ENCODE measurements at places on chromosomes 4 and X.
A peak's percentile ranks its signal among the peaks of the same experiment; 100 is the strongest.

DNA sequence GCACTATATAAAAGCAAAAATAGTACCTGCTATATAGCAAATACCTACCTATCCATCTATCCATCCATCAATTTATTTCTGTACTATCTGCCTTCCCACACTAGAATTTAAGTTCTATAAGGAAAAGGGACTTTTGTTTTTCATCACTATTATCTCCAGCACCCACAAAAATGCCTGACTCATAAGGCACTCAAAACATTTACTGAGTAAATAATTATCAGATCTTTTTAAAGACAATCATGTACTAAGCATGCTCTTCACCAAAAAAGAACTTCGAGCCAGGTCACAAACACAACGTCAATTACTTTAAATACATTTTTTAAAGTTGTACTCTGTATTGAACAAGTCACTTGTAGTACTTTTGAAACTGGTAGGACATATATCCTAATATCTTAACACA lies 119.9 kb downstream of the FBXW7 start:
- no peak for DNase-seq

- DNase-seq = no peak
Observed at GRCh38 chr4:144899393-144899792, 198.6 kb downstream of the ANAPC10 start.

GRCh38 chr4:107736924-107737448 lies 17.0 kb upstream of the PAPSS1 start:
- DNase-seq = no peak

- DNase-seq = no peak
Observed at GRCh38 chr4:6379767-6380745, 92.4 kb downstream of the PPP2R2C start.

- DNase-seq = no peak
Observed at GRCh38 chrX:127877318-127877717, 174.9 kb downstream of the ACTRT1 start.

- no peak for DNase-seq
Observed at GRCh38 chr4:68366600-68366999, 16.7 kb upstream of the YTHDC1 start.

DNA sequence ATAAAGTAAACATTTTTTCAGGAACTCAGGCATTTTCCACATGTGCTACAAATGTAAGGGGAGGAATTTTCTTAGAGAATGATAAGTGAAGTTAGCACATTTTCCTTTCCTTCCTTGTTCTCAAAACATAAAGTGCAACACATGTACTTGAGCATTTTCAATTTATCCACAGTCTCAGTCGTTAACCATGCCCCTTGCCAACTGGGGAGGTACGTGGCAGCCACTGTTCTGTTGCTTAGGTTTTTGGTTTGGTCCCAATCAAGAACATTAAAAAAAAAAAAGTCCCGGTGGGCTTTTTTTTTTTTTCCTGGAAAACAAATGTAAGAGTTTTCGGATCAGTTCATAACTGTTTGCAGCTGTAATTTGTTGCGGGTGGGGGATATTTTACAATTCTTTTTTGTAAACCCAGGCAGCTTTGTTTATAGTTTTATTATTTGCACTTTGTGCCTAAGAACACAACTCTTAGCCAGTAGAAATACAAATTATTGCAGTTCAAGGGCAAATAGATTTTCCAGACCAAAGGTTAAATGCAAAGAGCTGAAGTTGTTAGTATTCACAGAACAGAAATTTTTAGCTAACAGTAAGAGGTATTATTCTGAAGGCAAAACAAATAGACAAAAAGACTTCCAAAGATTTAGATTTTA lies 112.1 kb upstream of the NAP1L5 start:
- DNase-seq = no peak

DNA sequence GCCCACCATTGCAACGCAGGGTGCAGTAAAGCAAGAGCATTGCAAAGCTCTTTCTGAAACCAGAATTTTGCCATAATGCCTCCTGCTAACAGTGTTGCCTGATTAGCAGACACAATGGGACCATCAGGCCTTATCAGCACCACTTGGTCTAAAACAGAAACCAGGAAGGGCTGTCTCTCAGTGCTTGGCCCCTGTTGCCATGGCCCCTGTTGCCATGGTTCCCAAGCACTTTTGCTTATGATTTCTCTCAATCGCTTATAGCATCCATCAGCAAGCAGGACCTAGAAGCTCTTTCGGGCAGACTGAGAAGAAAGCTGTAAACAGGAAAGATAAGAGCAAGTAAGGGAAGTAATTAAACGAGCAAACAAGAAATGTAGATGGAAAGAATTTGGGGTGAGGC lies 36.8 kb downstream of the RTL5 start:
- DNase-seq = no peak

DNA sequence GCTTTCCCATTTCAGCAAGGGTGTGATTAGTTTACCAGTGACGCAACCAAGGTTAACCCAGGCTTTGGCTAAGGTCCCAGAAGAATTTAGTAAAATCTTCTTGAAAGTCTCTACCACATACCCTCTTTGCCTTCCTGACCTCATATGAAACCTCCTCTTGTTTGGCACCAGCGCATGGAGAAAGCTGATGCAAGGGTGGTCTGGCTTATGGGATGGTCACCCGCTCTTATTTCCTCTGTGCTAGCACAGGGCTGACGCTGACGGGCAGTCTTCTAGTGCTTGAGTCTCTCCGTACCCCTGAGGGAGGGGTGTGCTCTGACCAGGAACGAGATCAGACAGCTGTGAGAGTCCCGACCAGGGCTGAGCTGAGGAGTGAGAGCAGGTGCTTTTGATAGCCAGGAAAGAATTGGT lies 137.6 kb downstream of the TENM3 start:
- DNase-seq = no peak

DNA sequence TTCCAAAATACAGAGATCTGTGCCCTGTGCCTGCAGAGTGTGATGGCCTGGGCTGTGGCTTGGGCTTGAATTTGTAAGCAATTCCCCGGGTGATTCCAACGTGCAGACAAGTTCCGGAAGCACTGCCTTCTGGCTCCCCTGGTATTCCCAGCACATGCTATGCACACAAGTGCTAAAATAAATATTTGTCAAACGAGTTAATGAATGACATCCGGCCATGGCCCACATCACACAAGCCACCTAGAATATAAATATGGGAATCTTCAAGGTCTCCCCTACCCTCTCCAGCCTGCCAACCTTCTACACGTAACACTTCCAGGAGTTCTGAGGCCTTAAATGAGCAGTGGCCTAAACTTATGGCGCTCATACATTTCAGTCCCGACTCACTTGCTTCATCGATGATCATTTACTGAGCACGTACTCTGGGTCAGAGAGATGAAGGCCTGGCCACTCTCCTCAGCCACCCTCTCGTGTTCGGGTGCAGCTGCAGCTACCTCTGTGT lies 21.3 kb downstream of the DCTD start:
- no peak for DNase-seq

DNA sequence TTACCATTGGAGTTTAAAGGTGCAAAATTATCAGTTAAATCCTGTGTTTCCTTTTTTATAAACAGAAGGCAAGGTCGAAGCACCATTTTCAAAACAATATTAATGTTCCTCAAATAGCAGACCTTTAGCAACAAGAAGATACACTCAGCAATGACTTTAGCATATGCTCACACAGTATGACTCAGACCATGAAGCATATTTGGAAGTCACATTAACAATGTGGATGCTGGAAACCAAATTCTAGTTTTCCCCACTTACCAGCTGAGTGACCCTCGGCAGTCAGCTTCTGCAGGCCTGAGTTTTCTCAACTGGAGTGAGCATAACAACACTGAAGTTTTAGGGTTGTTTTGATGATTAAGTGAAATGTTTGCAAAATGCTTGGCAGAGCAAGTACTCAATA lies 130.5 kb downstream of the ANK2 start:
- no peak for DNase-seq

DNA sequence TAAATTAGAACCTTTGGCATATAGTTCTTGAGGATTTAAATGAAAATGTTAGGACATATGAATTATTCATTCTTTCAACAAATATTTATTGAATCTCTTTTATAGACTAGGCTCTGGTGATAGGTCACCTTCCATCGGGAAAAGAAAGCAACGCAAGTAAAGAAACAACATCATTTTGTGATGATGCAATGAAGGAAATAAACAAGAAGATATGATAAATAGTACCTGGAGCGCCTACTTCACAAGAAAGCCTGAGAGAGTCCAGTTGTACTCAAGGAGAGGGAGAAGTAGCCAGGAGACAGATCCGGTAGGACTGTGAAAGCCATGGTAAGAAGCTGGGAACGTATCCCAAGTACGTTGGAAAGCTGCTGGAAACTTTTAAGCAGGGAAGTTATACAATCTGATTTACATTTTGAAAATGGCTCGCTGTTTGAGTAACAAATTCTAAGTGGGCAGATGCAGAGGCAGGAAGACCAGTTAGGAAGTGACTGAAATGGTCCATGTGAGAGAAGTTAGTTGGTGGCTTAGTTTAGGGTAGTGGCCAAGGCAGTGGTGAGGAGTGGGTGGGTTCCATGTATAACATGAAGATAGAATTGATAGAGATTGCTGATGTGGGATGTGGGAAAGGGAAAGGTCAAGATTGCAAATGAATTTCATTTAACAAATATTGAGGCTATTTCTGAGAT lies 17.7 kb upstream of the CPE start:
- no peak for DNase-seq

- no peak for DNase-seq
Observed at GRCh38 chr4:120065974-120066516, 603 bp downstream of the MAD2L1 start.

DNA sequence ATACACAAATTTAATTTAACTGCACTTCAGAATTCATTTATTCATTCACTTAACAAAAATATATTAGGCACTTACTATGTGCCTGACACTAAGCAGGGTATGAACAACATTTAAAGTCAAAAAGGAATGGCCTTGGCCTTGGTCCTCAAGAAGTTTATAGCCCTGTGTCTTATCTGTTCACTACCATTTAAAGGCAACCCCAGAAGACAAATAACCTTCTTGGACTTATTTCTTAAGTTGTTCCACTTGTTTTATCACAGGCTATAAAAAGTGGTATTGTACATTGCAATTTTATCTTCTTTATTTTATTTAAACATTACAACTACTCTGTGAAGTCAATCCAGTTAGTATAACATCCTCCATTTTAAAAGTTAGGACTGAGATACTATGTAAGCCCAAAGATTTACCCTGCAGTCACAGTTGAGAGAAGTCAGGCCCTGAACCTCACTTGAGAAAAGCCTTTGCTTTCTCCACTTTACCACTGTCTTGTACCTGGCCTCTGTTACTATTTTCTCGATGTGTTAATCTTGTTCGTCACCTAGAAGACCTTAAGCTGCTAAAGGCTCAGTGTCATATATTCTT lies 305.6 kb upstream of the DIPK2B start:
- no peak for DNase-seq

GRCh38 chr4:75630174-75630936 lies at the start of gene CDKL2:
Gene CDKL2 (minus strand): TSS chr4:75630528. CDS start chr4:75625988, 4,540 bp downstream.
- peak; percentile 8 for DNase-seq

GRCh38 chr4:183220236-183220635 lies 99.8 kb downstream of the CLDN22 start:
- no peak for DNase-seq

- no peak for DNase-seq
Observed at GRCh38 chrX:15758140-15758539, 20.1 kb downstream of the CA5B start.

DNA sequence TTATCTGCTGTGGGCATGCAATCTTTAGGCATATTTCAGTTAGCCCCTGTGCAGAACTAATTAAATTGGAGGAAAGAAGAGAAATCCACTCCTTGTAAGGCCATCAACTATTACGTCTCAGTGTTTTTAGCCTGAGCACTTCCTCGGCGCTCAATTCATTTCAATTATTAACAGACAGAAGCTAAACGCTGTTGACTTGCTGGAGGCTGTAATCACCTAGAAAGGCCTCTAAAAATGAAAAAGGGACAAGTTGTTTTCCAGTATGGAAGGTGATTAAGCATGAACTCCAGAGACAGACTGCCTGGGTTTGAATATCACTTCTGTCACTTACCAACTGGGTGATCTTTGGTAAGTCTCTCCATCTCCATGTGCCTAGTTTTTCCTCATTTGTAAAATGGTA lies 59.6 kb downstream of the LEF1 start:
- no peak for DNase-seq

DNA sequence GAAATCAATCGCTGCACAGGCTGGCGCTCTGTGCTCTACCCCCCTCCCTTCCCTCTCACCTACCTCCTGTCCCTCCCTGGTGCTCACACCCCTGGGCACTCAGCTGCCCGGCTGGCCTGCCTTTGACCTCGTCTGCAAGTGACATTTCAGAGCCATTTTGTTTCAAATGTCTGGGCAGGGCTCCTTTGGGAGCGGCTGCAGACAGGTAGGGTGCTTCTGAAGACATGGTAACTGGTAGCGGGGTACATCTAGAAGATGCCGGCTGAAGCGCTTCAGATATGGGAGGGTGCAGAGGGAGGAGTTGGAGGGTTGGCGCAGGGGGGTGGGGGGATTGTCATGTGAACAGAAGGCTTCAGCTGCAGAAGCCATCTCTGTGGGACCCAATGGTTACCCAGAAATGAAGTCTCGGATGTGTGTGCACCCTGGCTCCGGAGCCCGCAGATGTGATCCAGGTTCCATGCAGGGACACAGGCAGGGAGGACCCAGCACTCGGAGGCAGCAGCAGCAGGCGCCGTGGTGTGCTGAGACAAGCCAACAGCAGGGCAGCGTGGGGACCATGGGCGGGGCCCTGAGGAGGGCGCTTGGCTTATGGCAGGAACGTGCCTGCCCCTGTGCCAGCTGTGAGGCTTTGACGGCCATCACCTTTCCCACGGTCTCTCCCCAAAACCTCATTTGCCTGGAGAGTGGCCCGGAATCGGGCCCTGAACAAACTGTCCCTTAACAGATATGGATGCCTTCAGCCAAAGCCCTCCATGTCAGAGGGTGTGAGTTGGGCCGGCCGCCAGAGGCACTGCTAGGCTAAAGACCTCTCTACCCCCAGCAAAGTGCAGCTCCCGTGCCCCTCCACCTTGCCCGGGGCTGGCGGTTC lies 7.6 kb upstream of the DUSP9 start:
- no peak for DNase-seq

DNA sequence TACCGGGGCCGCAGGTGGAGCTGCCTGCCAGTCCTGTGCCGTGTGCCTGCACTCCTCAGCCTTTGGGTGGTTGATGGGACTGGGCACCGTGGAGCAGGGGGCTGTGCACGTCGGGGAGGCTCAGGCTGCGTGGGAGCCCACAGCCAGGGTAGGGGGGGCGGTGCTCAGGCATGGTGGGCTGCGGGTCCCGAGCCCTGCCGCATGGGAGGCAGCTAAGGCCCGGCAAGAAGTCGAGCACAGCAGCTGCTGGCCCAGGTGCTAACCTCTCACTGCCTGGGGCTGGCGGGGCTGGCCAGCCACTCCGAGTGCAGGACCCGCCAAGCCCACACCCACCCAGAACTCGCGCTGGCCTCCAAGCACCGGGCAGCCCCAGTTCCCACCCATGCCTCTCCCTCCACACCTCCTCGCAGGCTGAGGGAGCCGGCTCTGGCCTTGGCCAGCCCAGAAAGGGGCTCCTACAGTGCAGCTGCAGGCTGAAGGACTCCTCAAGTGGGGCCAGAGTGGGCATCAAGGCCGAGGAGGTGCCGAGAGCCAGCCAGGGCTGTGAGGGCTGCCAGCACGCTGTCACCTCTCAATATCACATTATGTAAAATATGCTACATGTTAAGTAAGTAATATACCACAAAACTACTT lies 104.1 kb downstream of the COX7B2 start:
- DNase-seq = no peak
